ENCODE measurements at places on chromosomes 3 and 15.

GRCh38 chr3:144692488-144692887 is 720.9 kb downstream of the DIPK2A start:
- DNase-seq: no peak

GRCh38 chr3:172126741-172127140 is 87.4 kb downstream of the FNDC3B start:
- no peak for DNase-seq

DNA sequence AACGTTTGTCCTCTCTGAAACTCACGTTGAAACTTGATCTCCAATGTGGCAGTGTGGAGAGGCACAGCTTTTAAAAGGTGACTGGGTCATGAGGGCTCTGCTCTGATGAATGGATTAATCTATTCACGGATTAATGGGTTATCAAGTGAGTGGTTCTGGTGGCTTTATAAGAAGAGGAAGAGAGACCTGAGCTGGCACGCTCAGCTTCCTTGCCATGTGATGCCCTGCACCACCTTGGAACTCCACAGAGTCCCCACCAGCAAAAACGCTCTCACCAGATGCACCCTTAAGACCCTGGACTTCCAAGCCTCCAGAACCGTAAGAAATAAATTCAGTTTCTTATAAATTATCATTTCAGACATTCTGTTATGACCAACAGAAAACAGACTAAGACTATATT is 2.6 kb downstream of the PPP1R2 start:
- no peak for DNase-seq

DNA sequence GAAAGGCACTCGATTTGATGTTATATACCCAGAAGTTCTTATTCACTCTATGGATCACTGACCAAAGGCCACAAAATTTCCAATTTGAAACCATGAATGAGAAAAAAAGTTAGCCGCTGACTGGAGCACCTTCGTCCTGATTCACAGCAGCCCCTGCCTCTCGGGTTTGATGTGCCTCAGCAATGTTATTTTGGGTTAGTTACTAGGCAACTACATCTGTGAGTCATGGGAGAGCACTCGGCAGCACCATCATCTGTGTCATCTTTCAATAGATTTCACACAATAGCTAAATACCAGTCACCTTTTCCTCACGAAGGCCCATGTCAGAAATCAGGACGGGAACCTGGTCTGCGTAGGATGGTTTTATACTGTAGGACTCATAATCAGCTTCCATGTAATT is 269.2 kb downstream of the ZBBX start:
- no peak for DNase-seq

DNA sequence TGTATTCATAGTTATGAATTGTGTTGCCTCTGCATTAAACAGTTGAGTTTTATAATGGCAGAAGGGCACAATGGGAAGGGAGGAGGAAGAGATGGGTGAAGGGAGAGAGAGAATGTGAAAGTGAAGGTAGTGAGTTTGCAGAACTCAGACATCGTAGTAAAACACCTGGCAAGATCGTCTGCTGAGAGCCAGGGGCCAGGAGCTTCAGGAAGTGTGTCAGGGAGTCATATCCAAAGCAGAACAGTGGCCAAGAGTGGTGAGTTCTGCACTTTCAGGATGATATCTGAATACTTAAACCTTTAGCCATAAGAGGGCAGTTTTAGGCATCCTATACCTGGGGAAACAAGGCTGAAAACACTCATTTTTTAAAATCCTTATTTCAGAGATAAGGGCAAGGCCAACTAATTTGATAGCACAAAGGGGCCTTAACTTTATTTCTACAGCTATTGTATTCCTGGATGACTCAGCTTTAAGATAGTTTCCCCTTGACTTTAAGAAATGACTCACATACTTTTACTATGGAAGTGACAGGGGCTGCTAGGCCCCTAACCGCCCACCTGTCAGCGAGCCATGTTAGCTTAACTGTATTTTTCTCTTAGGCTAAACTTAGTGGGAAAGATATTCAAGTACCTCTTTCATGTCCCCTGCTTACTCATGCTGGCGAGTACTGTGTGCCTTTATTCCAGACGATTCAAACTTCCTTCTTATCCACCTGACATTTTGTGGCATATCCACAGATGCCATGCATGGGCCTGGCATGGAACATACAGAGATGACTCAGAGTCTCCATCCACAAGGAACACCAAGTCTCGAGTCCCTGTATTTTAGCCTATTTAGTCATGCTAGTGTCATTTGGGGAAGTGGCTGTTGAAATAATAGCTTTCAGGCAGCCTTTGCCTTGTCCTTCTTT is 53.9 kb downstream of the RLBP1 start:
- no peak for DNase-seq

DNA sequence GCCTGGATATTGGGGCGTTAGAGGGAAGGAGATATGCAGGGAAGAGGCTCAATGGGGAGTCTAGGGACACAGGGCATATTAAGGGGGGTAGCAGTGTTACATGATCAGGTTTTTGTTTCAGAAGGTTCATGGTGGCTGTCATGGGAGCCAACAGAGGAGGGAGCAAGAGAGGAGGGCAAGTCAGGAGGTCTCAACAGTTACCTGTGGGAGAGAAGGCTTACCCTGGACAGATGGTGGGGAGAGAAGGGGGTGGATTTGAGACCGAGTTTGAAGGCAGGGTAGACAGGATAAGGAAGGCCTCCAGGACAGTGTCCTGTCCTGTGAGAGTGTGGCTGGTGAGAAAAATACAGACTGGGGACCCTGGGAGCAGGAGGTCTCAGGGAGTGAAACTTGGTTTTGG is 3.8 kb upstream of the WNT7A start:
- DNase-seq: no peak

DNA sequence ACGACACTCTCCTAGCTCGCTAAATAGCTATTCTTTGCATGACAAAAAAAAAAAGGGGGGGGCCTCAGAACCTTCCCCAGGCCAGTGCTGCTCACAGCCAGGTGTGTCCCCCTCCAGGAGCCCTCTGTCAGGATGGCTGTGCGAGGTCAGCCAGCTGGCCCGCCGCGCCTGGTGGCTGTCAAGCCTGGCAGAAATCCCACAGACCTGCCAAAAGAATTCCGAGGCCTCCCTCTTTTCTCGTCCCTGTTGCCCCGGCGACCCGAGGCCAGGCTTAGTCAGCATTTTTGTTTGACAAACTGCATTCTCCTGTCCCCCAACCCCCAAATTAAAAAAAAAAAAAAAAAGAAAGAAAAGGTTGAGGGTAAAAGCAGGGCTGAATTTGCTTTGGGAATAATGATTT is 61.9 kb downstream of the TM4SF4 start:
- DNase-seq: no peak

- no peak for DNase-seq
These were observed 730.3 kb downstream of the ZNF385D start for GRCh38 chr3:21020681-21021080.

- no peak for DNase-seq
These were observed 213.7 kb downstream of the FOXP1 start for GRCh38 chr3:71369701-71370391.

GRCh38 chr15:56045068-56045748 is 51.8 kb upstream of the NEDD4 start:
- DNase-seq: no peak

GRCh38 chr3:176941689-176942088 is 255.6 kb downstream of the TBL1XR1 start:
- DNase-seq: no peak

- no peak for DNase-seq
These were observed 238.5 kb downstream of the WDR72 start for GRCh38 chr15:53520996-53521395.

DNA sequence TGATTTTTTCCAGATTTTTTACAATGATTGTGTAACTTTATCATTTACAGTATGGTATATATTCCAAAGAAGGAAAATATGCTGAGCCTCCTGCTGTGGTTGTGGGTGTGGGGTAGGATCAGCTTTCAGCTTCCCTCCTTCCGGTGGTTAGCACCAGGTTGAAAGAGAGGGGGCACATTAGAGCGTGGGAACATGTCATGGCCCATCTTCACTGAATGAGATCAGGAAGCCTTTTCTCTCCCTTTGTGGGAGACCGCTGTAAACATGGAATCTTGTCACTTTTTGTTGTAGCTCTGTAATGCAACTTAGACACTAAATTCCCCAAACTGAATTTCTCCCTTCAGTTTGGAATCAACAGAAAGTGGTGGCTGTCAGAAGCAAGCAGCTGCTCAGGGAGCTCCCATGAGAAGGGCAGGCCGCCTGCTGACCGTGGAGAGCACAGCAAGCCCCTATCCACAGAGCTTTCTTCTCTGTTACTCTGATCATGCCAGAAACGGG is 86.7 kb upstream of the LIMD1 start:
- DNase-seq: no peak

- DNase-seq: no peak
These were observed 113.9 kb downstream of the RORA start for GRCh38 chr15:61115241-61115640.

DNA sequence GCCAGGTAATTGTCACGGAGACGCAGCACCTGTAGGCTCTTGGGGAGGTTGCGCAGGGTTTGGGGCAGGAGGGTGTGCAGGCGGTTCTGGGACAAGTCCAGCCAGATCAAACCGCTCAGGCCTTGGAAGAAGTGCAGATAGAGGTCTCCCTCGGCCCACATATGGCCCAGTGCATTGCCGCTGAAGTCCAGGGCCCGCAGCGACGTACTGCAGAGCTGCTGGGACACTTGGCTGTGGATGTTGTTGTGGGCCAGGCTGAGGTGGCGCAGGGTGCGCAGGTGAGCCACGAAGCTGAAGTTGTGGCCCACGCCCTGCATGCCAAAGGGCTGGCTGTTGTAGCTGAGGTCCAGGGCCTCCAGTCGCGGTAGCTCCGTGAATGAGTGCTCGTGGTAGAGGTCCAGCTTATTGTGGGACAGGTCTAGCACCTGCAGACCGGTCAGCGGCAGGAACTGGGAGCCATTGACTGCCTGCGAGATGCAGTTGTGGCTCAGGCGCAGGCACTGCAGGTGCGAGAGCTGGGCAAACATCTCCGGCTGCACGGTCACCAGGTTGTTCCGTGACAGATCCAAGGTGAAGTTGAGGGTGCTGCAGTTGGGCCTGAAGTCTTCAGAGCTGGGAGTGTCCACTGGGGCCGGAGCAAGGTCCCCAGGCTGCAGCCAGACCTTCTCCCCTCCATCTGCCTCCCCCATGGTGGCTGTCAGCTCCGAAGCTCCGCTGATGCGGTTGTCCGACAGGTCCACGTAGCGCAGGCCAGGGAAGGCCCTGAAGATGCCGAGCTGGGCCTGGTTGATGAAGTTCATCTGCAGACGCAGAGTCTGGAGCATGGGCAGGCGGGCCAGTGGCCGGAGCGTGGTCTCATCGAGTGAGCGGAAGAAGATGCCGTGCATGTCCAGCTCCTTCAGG is 2.9 kb downstream of the TLR9 start:
- DNase-seq: no peak

DNA sequence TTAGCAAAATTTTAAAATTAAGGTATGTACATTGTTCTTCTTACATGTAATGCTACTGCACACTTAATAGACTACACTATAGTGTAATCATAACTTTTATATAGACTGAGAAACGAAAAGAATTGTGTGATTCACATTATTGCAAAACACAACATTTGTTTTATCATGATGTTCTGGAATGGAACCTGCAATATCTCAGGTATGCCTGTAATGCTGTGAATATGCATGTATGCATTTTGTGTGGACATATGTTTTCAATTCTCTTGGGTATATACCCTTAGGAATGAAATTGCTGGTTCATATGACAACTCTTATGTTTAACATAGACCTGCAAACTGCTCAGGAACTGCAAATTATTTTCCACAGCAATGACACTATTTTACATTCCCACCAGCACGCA is 38.6 kb upstream of the TJP1 start:
- no peak for DNase-seq

DNA sequence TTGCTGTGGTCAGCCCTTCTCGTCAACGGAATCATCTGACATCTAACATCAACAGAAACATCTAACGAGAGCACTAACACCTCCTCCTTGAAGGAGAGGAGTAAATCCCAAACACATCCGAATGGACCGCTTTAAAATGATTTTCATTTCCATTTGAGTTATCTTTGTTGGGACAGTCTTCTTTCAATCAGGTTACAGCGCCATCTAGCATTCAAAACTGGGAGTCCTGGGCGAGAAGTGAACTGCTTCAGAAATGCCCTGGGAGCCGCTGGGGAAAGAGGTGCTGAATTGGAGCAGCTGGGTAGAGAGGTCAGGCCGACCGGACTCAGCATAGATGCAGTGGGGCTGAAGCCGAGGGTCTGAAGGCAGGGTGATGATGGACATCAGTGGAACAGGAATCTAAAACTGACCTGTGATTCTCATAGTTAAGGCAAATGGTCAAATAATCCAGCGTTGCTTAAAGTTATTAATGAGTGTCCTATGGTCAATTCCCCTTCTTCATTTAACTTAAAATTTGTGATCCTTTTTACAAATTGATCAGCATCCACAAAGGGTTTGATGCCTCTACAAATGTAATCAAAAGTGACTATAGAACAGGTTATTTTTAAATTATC is 170.0 kb upstream of the NDN start:
- DNase-seq: no peak

GRCh38 chr3:46987319-46987742 is 7.9 kb downstream of the NBEAL2 start:
- DNase-seq: no peak

DNA sequence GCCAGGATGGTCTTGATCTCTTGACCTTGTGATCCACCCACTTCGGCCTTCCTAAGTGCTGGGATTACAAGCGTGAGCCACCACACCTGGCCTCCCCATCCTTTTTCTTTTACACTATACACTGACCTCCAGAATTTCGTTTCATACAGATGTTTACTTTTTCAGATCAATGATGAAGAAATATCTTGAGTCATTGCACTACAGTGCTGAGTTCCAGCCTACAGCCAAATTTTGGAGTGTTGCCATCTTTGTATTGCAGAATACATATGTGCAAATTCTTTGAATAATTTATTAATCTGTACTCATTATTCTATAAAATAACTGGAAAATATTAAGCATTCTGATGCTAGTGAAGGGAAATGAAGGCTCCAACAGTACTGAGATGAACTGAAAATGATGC is 12.5 kb downstream of the ZPLD1 start:
- DNase-seq: no peak

GRCh38 chr15:72197460-72198355 is at the start of gene GRAMD2A:
Gene GRAMD2A (minus strand): TSS chr15:72197787.
- no peak for DNase-seq

DNA sequence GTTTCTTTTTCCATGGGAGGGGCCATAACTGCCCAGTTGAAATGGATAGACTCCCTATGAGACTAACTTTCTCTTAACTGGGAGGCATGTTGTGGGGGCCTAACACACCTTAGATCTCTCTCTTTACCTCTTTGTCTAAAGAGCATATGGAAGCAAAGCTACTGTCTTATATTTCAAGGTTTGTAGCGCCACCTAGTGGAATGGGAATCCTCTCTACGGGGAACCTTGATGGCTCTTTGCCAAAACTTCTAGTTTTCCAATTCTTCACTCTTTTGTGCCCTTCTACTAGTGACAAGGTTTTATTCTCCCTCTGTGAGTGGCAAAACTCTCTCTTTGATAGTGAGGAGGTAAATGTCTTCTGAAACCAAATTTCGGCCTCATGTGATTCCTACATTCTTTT is 1030.4 kb upstream of the CADM2 start:
- DNase-seq: no peak

GRCh38 chr3:71057526-71057894 is 526.0 kb downstream of the FOXP1 start:
- no peak for DNase-seq

GRCh38 chr3:169266986-169267385 is 396.5 kb downstream of the MECOM start:
- no peak for DNase-seq

All from activated T-helper 1 cell treated with anti-CD3 and anti-CD28 coated beads, Interleukin-2, amount 50 U/mL, for 16 hours (primary cell).